Stimulated activated CD4-positive, alpha-beta T cell treated with anti-CD3 and anti-CD28 coated beads, Interleukin-1b, Interleukin-23, amount 100 ng/mL, for 48 hours (primary cell): ENCODE measurements at places on chromosomes 6 and 20.
A peak's percentile ranks its signal among the peaks of the same experiment; 100 is the strongest.

DNA sequence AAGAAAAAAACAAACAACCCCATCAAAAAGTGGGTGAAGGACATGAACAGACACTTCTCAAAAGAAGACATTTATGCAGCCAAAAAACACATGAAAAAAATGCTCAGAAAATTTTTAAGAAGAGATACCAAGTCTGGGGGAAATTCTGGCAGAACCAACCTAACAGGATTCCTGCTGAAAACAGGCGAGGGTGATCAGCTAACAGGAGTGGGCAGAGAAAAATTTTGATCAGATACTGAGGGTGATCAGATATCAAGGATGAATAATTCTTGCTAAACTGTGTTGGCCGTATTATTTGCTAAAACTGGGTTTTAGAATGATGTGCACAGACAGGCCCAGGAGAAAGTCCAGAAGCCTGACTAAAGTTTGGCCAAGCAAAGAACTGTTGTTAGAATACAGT, 557.3 kb downstream of the CD109 start:
- DNase-seq: no peak

GRCh38 chr6:195861-196360, 96.4 kb upstream of the DUSP22 start:
- peak; percentile 73 for DNase-seq

DNA sequence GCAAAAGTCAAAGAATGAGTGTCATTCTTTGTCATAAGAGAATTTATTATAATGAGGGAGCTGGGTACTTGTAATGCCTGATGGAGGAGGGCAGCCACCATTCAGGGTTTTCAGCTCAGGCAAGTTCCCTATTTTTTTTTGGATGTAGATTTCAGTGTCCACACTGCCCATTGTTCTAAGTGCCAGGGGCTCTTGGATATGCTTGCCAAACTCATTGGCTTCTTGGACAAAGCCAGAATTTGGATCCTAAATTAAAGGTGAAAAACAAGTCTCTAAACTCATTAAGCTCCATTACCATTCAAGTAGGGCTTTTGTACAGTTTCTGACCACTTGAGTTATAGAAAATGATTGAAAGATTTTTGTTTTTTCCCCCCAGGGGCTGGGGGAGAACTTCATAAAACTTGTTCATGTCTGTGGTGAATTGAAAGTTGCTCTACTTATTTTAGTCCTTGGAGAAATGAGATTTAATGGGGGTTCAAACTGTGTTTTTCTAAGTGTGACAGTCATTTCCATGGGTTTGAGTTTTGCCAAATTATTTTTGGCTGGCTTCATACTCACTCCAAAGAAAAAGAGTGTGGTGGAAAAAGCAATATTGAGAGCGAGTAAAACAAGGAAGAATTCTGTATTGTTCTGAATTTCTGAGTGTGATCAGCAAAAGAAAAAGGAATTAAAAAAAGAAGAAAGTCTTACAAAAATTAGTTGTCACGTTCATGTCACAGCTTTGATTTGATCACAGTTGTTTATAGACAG, 46.0 kb downstream of the TIAM2 start:
- no peak for DNase-seq

DNA sequence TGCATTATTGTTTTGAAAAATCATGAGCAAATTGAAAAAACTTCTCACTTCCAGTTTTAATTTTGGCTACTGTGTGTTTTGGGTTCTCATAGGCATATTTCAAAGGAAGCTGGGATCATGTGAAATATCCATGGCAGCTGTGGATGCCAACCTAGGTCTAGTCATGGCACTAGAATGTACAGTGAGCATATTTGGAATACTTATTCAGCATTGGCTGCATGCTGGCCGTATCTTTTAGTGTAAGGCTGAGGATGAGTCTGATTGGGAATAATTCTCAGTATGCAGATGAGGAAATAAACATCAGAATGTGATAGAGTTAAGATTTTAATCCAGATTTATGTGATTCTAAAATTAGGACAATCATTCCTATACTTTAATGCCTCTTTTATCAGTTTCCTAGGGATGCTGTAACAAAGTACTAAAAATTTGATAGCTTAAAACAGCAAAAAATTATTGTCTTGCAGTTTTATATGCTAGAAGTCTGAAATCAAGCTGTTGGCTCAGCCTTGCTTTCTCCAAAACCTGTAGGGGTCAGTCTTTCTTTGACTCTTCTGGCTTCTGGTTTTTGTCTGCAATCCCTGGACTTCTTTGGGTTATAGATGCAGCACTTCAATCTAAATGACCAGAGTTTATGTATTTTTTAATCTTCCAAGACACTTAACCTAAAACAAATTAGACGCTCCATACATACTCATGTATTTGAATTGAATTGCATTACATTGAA, 37.7 kb upstream of the DEFB112 start:
- DNase-seq: no peak

DNA sequence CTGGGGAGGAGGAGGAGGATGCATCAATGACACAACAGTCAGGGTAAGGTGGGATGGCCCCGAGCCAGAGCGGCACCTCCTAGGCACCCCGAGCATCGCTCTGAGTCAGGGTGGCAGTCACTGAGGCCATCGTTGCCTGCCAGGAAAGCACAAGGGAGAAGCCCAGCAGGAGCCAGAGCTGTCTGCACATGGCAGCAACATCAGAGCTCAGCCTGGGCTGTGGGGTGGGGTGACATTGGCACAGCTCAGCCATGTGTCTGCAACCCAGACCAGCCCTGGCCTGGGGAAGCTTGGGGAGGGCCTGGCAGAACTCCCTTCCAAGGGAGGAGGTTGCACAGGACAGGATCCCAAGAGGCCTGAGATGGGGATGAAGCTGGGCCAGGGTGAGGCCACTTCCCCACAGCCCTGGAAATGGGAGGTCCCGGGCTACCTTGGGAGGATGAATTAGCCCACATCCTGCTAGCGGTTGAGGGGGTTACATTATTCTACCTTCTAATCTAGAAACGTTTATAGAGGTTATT, 255.6 kb downstream of the MAFB start:
- DNase-seq: no peak

DNA sequence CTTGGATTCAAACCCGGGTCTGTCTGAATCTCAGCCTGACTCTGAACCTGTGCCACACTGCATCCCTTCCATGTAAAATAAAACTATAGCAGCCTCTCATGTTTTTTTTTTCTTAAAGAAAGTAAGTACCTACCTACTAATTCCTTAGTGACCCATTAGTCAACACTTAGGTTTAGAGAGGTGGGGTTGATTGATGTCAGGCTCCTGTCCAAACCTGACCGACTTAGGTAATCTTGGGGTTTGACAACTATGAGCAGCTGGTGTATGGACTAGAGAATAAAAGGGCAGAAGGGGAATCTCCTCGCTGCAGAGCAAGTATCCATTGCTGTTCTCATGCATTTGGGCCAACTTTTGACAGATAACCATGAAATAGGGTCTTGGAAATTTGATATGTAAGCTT, 6.5 kb downstream of the NKAIN2 start:
- DNase-seq: no peak

- DNase-seq: no peak
Observed at GRCh38 chr20:42492290-42492689, 697.4 kb downstream of the PTPRT start.

DNA sequence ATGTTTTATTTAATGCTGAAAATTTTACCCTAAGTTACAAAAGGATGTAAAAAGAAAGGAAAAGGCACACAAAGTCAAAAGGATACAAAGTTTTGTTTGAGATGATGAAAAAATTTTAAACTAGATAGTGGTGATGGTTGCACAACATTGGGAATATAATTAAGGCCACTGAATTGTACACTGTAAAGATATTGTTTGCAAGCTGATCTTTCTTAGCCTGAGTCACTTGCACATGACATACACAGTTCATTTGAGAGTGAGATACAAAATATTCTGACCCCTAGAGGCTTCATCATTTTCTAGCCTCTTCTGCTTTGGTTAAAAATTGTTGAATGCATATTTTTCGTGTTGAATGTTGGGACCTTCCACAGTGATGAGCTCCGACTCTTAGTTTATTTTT, 462.6 kb downstream of the HDGFL1 start:
- no peak for DNase-seq

GRCh38 chr20:61419501-61419900, 167.4 kb downstream of the CDH4 start:
- no peak for DNase-seq
